GM06990 (cell line): ENCODE measurements at places on chromosomes 16 and 17.

DNA sequence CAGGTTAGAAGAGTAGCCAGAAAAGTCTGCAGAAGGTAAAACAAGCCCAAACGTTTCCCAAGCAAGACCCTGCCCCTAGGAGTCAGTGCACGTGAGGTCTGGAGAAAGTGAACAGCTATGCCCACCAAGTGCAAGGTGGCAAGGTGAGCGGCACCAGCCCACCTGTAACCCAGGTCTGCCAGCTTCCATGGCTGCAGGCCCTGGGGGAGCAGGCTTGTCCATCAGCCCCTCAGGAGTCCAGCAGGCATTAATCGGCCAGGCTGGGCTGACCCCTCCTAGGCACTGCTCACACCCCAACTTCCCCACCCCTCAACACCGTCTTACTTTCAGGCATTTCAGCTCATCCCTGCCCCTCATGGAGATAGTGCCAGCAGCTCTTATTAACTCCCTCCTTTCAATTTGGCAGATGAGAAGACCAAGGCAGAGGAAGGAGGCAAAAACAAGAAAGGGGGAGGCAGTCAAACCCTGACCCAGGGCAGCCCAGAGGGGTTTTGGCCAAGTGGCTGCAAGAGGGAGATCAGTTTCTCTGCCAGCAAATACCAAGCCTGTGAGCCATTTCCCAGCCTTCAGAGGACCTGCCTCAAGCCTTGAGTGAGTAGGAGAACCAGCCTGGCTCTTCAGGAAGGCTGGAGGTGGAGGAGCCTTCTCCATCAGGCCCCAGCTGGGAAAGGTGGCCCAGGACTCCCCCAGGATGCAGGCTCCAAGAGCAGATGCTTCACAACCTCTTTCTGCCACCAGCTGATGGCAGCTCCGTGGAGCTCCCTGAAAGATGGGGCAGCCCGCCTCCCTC is 14.7 kb downstream of the BEAN1 start:
- no peak for DNase-seq

- peak; percentile 77 for DNase-seq
These were observed 1.1 kb upstream of the TFAP4 start for GRCh38 chr16:4273858-4274311.

DNA sequence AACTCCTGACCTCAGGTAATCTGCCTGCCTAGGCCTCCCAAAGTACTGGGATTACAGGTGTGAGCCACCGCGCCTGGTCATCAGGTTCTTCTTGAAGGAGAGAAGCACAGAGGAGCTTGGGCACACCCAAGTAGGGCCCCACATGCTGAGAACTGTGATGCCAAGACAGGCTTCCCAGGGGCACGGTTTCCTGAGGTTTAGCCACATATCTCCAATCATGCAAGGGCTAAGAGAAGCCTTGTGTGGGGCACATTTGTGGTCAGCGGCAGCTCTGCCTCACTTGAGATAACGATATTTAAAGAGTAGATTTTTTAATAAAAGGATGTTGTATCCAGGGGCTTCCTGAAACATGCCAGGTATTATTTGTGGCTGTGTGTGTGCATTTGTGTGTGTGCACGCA is 46.9 kb downstream of the CUEDC1 start:
- no peak for DNase-seq

- DNase-seq: no peak
These were observed 1.6 kb downstream of the CYB561 start for GRCh38 chr17:63444457-63444856.

- DNase-seq: no peak
These were observed 24.6 kb downstream of the NECAB2 start for GRCh38 chr16:83992624-83993023.

DNA sequence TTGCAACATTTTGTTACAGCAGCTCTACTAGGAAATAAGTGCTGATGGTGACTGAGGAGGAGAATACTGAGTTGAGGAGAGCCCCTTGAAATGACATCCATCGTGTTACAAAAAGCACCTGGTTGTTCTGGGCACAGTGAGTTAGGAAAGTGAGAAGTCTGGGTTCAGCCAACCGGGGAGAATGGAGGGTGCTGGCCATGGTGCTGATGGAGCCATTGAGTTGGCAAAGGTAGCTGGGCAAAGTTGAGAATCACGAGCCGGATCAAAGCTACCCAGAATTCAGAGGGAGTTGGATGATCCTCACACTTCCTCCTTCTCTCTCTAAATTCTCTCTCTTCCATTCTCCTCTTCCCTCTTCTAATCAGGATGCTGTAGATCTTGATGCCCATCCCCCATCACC is 35.0 kb upstream of the ASIC2 start:
- DNase-seq: no peak

- no peak for DNase-seq
These were observed 5.4 kb upstream of the PSMC5 start for GRCh38 chr17:63821804-63822203.

GRCh38 chr17:34755371-34755770 is 176.0 kb downstream of the TMEM132E start:
- DNase-seq: no peak

DNA sequence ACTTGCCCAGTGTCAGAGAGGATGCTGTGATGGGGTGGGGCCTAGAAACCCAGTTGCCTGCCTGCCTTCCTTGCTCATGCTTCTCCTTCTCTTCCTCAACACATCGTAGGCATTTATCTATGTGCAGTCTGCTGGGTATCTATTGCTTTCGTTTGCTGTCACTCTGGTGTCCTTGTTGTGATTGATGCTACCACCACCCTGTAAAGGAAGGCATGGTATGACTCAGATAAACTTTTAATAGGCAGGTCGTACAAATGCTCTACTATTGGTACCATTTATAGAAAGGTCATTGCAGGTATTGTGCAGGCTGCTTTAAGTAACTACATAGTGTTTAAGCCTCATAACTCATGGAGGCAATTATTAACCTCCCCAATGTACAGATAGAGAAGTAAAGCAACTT is 368.9 kb downstream of the UTP18 start:
- DNase-seq: no peak

- no peak for DNase-seq
These were observed 460 bp downstream of the KRTAP4-3 start for GRCh38 chr17:41167561-41167960.

DNA sequence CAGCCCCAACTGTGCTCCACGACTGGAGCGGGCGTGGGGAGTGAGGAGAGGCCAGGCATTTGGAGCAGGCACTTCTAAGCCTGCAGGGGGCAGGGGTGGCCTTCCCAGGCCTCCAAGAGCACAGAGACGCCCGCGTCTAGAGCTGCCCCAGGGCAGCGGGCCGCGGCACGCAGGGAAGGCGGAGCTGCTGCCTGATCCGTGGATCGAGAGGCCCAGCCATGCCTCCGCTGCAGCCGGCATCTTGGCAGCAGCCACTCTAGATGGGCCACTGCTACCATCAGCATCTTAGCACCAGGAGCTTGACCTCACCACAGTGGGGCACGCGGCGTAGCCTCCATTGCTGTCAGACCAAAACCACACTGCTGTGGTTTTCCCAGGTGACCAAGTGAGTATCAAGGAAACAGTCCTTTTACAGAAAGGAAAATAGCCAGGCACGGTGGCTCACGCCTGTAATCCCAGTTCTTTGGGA is 20.4 kb upstream of the WDR45B start:
- DNase-seq: peak; percentile 51

DNA sequence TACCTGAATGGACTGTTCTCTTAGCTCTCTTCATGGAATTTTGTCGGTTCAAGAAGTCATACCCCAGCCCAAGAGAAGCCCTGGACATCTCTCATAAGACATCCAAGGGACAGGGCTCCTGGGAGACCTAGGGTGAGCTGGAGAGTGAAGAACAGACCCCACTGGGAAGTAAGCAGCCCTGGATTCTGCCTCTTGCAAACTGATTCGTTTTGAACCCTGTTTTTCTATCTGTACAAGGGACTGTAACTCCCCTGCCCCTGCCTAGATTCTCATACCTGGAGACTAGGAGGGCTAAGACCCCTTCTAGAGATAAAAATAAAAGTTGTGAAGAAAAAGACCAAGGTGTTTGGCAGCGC is 449 bp downstream of the CCL3L1 start:
- DNase-seq: no peak

- peak; percentile 73 for DNase-seq
These were observed 4.7 kb downstream of the NOD2 start for GRCh38 chr16:50697881-50698767.

GRCh38 chr16:78976212-78976611 is 624.3 kb downstream of the MAF start:
- no peak for DNase-seq

GRCh38 chr16:86248310-86248905 is 261.9 kb upstream of the FOXF1 start:
- DNase-seq: no peak

- DNase-seq: no peak
These were observed 71.1 kb upstream of the TMEM97 start for GRCh38 chr17:28247671-28248555.

DNA sequence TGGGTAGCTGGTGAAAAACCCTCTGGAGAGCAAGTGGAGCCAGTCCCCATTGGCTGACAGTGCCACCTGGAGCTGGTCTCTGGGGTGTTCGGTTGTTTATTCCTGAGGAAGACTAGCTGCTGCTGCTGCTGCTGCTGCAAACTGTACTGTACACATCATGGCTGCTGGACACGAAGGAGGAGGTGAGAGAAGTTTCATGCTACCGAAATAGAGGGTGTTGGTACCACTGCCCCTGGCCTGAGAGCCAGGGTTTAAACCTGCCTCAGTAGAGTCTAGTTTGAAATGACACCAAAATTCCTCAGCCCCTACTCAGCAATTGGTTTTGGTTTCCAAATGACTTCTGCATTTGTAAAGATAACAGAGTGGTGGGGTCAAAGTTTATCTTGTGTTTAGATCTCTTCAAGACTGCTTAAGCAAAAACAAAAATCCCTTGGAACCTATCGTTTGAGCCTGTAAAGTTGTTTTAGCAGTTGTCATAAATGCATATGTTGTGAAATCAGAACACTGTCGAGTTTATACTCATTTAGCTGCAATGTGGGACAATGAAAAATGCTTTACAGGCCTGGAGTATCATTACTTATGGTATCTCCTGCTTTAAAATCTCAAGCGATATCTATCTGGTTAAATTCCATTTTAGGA is 40.8 kb downstream of the CYB5B start:
- DNase-seq: peak; percentile 27

DNA sequence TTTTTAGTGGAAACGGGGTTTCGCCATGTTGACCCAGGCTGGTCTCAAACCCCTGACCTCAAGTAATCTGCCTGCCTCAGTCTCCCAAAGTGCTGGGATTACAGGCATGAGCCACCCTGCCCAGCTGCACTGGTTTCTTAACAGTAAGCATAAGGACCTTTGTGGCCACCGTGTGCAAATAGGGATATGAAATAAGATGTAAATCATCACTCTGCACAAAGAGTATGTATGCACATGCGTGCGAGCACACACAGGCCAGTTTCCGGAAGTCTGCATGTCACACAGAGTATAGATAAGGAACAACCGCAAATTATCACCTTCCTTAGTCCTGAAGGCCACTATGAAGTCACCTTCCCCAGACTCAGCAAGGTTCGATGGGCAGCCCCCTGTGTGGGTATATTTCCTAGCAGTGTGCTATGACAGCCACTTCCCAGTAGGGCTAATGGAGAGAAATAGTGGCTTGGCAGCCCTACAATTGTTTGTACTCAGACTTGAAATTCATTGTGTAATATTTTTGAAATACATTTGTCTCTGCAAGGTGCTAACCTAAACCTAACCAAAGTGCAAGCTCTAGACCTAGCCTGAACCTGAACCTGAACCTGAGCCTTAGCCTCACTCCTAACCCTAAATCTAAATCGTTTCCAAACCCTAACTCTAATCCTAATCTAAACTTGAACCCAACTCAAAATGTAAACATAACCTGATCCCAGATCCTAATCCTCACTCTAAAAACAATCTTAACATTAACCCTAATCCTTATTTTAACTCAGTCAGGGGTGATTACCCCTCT is 48.4 kb upstream of the SKAP1 start:
- DNase-seq: peak; percentile 76

DNA sequence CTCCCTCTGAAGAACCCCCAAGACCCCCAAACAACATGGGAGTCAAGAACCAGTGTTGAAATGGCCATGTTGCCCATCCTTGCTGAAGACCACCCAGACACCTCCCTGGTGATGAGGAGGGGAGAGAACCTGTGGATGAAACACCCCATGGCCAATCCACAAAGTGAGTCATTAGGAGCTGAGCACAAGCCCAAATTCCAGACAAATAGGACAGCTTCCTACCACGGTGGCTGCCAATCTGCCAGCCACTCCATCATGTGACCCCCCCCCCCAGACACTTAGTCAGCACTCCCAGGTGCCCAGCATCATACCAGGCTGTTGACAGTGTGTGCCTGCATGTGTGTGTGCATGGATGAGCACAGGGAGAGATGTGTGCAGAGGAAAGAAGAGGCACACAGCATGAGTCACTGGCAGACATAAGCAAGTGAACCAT is 26.4 kb upstream of the RPL38 start:
- no peak for DNase-seq

- DNase-seq: no peak
These were observed 63.7 kb upstream of the LYRM9 start for GRCh38 chr17:27956601-27957445.

- no peak for DNase-seq
These were observed 55.4 kb upstream of the PVALEF start for GRCh38 chr17:81109957-81110356.

- no peak for DNase-seq
These were observed 615 bp upstream of the SREBF1 start for GRCh38 chr17:17837380-17837821.

GRCh38 chr17:30290077-30290476 is 1.7 kb downstream of the BLMH start:
- no peak for DNase-seq

- DNase-seq: no peak
These were observed 117.9 kb upstream of the GPR139 start for GRCh38 chr16:20191566-20191965.
